Left renal cortex interstitium (tissue), 4 donors: ENCODE measurements at places on chromosomes 1 and 21. TPM values are rescaled to one million over a fixed set of nuclear protein-coding genes. Genes with fewer than 3 reads are reported as not detected.

Gene RAB7B
- 3.2 TPM for polyA plus RNA-seq

Gene FALEC
- 0.64 TPM for polyA plus RNA-seq

Gene NPR1
- 74.5 TPM for polyA plus RNA-seq

Gene KIFAP3
- 51.5 TPM for polyA plus RNA-seq

Gene ANGPTL1
- polyA plus RNA-seq: 3.9 TPM

Gene SYPL2
- polyA plus RNA-seq: 8.5 TPM

Gene PTAFR
- polyA plus RNA-seq: 2.4 TPM

Gene RGSL1
- not detected for polyA plus RNA-seq

Gene FCRL1
- polyA plus RNA-seq: 0.27 TPM

Gene LELP1
- polyA plus RNA-seq: not detected

Gene CTH
- polyA plus RNA-seq: 13.0 TPM

Gene NFASC
- 14.0 TPM for polyA plus RNA-seq

Gene S100A2
- 6.0 TPM for polyA plus RNA-seq

Gene OR2L8
- not detected for polyA plus RNA-seq

Gene ASAP3
- polyA plus RNA-seq: 35.5 TPM

Gene CAMSAP2
- polyA plus RNA-seq: 34.7 TPM

Gene S100A14
- 19.2 TPM for polyA plus RNA-seq

Gene KCNAB2
- 5.5 TPM for polyA plus RNA-seq

Gene ZSWIM5
- 6.8 TPM for polyA plus RNA-seq

Gene RHD
- 1.9 TPM for polyA plus RNA-seq

Gene SPRR1B
- not detected for polyA plus RNA-seq

Gene DCST1
- 0.34 TPM for polyA plus RNA-seq

Gene UBIAD1
- polyA plus RNA-seq: 15.6 TPM

Gene CLIC6
- 4.2 TPM for polyA plus RNA-seq

Gene HAPLN2
- 0.45 TPM for polyA plus RNA-seq

Gene OR2L3
- not detected for polyA plus RNA-seq

Gene CDC42
- polyA plus RNA-seq: 374 TPM

Gene SPATA17
- 14.9 TPM for polyA plus RNA-seq

Gene BTBD8
- polyA plus RNA-seq: 5.2 TPM

Gene TAF1A
- polyA plus RNA-seq: 14.7 TPM

Gene CSF3R
- polyA plus RNA-seq: 2.5 TPM

Gene F5
- 2.1 TPM for polyA plus RNA-seq

Gene PTGFR
- 0.33 TPM for polyA plus RNA-seq

Gene TMPRSS3
- polyA plus RNA-seq: 3.1 TPM

Gene NCF2
- polyA plus RNA-seq: 2.5 TPM

Gene PIAS3
- polyA plus RNA-seq: 68.7 TPM

Gene PGLYRP3
- not detected for polyA plus RNA-seq

Gene TBX15
- polyA plus RNA-seq: 0.26 TPM

Gene FNDC10
- polyA plus RNA-seq: 3.3 TPM

Gene GLIS1
- polyA plus RNA-seq: 1.8 TPM

Gene SYTL1
- 10.3 TPM for polyA plus RNA-seq

Gene RIPPLY3
- 2.3 TPM for polyA plus RNA-seq

Gene S100A7A
- not detected for polyA plus RNA-seq

Gene S100A3
- 0.52 TPM for polyA plus RNA-seq

Gene LRRIQ3
- 3.1 TPM for polyA plus RNA-seq

Gene TMIGD3
- 1.2 TPM for polyA plus RNA-seq

Gene RPE65
- polyA plus RNA-seq: 0.13 TPM

Gene INAVA
- 39.6 TPM for polyA plus RNA-seq

Gene ALG14
- polyA plus RNA-seq: 13.4 TPM

Gene GJC2
- polyA plus RNA-seq: 0.56 TPM

Gene IGSF21
- 0.30 TPM for polyA plus RNA-seq

Gene URB1
- 14.4 TPM for polyA plus RNA-seq

Gene A3GALT2
- not detected for polyA plus RNA-seq

Gene TMEM82
- 4.6 TPM for polyA plus RNA-seq

Gene ANKRD65
- polyA plus RNA-seq: 14.0 TPM

Gene AKR7A3
- polyA plus RNA-seq: 0.87 TPM
